Activated CD4-positive, alpha-beta T cell treated with anti-CD3 and anti-CD28 coated beads, Interleukin-2, amount 50 U/mL, for 1 hour (primary cell): ENCODE measurements at places on chromosomes 13 and 19.

DNA sequence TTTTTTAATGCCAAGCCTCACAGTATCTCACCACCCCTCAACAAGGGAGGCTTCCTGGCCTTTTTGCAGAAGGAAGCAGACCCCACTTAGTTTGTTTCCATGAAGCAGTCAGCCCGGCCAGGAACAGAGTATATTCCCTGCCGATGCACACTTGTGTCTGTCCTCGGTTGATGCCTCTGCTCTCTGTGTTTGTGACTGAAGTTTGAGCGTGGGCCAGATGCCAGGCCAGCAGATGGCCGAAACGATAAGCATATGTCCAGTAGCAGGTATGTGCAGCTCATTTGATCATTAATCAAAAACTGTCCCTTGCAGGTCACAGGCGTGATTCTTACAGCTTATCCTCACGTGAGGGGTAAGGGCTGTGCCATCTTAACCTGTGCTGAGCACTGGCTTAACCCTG, 144.0 kb downstream of the IRS2 start:
- no peak for DNase-seq

- peak; percentile 33 for DNase-seq
Measured at GRCh38 chr19:932648-933552, 7.1 kb downstream of the ARID3A start.

- DNase-seq, result no peak
Measured at GRCh38 chr13:44050450-44051063, 170.9 kb downstream of the LACC1 start.

DNA sequence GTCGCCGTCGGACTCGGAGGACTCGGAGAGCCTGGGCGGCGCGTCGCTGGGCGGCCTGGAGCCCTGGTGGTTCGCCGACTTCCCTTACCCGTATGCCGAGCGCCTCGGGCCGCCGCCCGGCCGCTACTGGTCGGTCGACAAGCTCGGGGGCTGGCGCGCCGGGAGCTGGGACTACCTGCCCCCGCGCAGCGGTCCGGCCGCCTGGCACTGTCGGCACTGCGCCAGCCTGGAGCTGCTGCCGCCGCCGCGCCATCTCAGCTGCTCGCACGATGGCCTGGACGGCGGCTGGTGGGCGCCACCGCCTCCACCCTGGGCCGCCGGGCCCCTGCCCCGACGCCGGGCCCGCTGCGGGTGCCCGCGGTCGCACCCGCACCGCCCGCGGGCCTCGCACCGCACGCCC, 2.5 kb upstream of the GRWD1 start:
- DNase-seq, result no peak

DNA sequence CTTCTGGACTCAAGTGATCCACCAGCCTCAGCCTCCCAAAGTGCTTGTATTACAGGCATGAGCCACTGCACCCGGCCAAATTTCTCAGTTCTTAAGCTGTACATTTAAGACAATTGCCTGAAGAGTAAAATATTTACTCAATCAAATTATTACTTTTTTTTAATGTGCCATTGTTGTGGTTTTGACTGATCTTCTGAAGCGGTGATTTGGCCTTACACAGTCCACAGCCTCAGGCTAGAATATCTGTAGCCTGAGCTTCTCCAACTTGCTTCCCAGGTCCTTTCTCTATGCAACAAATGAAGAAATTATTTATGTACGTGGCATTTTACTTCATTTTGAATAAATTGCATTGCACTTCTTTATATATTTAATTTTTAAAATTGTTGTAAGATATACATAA, 281.3 kb downstream of the KLF5 start:
- no peak for DNase-seq

GRCh38 chr13:32234914-32235313, 80.2 kb downstream of the ZAR1L start:
- peak; percentile 4 for DNase-seq

GRCh38 chr19:39423258-39424086, 11.0 kb downstream of the PLEKHG2 start:
- no peak for DNase-seq

- DNase-seq, result no peak
Measured at GRCh38 chr13:34578471-34578870, 363.6 kb upstream of the NBEA start.

GRCh38 chr13:44516771-44517170, 59.4 kb downstream of the TSC22D1 start:
- DNase-seq, result no peak

- no peak for DNase-seq
Measured at GRCh38 chr19:8180018-8180417, 29.2 kb upstream of the CERS4 start.

GRCh38 chr13:81106348-81106747, 765.4 kb upstream of the SPRY2 start:
- DNase-seq, result no peak

DNA sequence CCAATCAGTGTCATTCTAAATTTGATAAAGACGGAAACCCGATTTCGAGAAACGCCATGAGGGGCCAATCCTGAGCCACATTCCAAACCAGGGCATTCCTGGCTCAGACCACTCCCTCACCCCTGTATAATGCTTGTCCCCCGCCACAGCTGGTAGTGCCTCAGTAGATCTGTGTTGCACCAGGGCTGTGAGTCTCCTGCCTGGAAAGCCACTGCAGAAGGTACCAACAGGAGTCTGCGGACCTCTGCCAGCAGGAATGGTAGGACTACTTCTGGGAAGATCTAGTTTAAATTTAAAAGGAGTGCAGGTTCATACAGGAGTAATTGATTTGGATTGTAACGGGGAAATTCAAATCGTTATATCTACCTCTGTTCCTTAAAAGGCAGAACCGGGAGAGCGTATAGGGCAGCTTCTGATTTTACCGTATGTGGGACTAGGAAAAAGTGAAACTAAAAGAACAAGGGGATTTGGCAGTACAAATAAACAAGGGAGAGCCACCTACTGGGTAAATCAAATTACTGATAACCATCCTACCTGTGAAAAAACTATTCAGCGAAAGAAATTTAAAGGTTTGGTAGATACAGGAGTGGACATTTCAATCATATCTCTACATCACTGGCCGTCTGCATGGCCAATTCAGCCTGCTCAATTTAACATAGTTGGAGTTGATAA, 20.8 kb upstream of the ZNF266 start:
- no peak for DNase-seq

DNA sequence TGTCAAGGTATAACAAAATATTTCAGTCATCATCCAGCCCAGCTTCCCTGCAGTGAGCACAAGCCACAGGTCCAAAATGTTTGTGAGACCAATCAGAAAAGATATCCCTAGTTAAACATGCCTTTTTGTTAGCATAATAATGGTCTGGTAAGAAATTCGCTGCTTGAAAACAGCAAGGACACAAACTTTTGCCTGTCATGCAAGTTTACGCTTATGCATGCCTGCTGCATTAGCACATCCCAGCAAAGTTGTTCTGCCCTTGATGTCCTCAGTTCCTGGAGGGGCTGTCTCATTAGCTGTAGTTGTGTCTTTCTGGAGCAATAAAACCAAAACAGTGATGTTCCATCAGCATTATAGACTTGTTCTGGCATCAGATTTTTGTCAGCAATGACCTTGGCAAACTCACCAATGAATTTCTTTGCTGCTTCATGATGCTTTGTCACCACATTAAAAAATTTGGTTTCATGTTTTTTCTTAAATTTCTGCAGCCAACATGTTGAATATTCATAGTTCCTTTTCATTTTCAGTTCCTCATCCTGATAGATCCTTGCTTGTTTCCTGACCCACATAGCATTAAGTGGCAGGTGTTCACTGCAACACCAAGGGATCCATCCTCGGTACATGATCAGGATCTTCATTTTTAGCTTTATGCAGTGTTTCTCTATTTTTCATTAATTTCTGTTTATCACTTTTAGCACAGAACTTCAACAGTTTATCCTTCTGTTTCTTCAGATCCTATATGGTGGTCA, 72.0 kb upstream of the GPR183 start:
- no peak for DNase-seq

GRCh38 chr13:112072534-112073244, 5.7 kb downstream of the SOX1 start:
- no peak for DNase-seq

GRCh38 chr13:52446265-52446664, 4.2 kb downstream of the VPS36 start:
- no peak for DNase-seq

GRCh38 chr19:45047188-45047797, 8.4 kb downstream of the CLASRP start:
- no peak for DNase-seq

GRCh38 chr19:3699741-3700241, 477 bp downstream of the PIP5K1C start:
- DNase-seq, result no peak

DNA sequence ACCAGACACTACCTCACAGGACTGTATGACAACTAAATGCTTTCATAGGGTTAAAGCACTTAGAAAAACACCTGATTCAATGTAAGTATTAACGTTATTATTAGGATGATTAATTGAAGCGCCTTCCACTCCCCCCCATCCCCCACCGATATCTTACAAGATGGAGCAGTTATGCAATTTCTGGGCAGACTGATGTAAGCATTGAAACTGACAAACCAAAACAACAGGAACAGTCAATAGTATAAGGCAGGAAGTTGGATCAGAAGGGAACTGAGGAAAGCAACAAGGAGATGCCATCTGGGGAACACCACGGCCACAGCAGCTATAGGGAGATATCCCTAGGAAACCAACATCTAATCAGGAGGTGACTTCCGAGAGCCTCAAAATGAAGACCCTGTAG, 3.8 kb downstream of the LCP1 start:
- no peak for DNase-seq

- DNase-seq, result no peak
Measured at GRCh38 chr13:59461411-59461810, 702.3 kb downstream of the DIAPH3 start.

GRCh38 chr13:97629601-97630272, 195.8 kb downstream of the RAP2A start:
- no peak for DNase-seq

DNA sequence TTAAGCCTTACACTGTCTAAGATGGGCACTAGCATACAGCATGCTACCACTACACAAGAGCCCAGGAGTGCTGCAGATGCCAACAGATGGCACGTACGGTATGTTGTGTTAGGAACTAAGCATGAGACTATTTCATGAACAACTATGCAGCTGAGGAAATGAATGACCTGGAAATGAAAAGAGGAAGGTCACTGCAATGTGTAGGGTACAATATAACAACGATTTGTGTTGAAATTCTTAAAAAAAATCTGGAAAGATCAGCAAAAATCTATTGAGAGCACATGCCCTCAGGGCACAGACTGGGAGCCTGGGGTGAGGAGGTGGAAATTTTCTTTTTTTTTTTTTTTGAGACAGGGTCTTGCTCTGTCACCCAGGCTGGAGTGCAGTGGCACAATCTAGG, 14.4 kb downstream of the HAUS8 start:
- no peak for DNase-seq

DNA sequence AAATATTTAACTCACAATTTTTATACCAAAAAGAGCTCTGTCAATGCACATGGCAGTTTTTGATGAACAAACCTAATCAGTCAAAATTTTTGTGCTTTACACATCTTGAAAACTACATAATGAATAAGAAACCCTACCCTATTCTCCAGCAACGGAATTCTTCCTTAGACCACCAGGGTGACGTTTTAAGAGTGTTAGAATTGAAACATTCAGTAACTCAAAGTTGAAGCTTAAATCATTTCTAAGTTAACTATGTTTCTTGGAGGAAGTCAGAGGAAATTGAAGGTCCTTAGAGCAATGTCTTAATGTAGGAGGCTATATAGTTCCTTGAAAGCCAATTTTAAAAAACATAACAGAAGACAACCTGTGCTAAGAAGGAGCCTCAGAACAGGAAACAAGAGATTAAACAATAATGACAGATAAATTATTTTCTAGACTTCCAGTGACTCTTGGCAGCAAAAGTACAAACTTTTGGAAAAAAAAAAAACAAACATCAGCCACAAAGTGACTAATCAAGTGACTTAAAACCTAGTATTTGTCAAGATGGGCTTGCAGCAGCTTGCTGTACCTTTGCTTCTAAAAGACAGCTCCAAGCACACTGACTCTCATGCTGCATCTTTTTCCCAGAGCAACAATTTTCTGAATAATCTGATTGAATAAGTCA, 6.2 kb downstream of the SPRY2 start:
- no peak for DNase-seq

GRCh38 chr13:49238621-49239020, 9.1 kb upstream of the CDADC1 start:
- DNase-seq, result no peak

DNA sequence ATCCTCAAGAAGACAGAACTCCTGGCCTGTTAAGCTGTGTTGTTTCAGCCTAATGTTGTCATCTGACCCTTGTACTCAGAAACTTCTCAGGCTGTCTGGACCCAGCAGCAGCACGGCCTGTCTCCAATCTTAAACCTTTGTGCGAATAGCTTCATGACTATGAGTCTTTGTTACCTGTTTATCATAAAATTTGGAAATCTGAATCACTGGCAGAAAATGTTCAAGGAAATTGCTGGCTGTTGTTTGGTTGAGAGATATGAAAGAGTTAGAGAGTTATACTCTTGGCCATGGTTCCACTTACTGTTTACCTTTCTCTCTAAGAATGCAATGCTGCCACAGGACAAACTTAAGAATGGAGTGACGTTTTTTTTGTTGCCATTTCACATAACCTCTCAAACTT, 59.6 kb downstream of the EFNB2 start:
- DNase-seq, result no peak

GRCh38 chr13:57588639-57589038, 42.9 kb upstream of the PCDH17 start:
- DNase-seq, result no peak

DNA sequence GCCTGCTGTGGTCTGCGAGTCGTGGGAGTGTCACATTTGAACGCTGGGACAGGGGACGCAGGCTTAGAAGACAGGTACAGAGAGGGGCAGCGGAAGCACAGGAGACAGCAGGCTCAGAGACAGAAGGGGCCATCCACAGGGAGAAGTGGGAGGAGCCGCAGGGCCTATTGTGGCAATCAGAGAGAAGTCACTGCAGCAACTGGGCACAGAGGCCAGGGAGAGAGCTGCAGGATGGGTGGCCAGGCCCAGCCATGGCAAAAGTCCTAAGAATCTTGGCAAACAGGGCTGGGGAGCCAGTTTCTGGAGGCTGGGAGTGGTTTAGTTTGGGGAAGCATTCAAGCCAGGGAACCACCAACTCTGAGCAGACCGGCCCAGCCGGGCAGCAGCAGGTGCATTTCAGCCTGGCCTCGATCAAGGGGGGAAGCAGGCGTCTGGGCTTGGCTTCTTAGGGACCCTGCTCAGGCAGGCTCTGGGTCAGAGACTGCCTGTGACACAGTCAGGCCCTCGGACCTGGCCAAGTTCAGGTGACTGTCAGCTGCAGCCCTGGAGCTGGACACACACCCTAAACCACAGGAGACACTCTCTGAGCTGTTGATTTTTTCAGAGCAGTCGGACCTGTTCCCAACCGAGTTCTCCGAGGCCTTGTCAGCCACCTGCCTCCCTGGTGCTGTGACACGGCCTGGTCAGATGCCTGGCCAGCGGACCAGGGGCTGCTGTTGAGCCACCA, 11.8 kb downstream of the SH3GL1 start:
- no peak for DNase-seq

DNA sequence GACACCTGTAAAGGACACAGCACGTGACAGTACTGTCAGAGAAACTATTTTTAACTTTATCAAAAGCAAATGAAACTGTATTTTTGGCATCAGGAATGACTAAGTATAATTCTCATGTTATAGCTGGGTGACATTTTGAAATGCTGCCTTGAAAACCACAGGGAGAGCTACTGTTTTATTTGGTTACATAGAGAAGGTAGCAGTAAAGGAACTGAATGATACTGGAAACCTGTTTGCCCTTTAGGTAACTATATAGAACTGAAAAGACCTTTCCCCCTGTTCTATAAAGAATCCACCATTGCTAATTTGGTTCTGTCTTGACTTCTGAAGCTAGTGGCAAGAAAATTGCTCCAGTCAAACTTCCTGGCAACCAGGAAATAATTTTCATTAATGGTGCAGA, 39.1 kb downstream of the MIPEP start:
- no peak for DNase-seq
